NCI-H2107 (cell line): ENCODE measurements at places on chromosomes 4 and X.

- no peak for DNase-seq
Measured at GRCh38 chr4:34720571-34720970, 1523.7 kb downstream of the ARAP2 start.

DNA sequence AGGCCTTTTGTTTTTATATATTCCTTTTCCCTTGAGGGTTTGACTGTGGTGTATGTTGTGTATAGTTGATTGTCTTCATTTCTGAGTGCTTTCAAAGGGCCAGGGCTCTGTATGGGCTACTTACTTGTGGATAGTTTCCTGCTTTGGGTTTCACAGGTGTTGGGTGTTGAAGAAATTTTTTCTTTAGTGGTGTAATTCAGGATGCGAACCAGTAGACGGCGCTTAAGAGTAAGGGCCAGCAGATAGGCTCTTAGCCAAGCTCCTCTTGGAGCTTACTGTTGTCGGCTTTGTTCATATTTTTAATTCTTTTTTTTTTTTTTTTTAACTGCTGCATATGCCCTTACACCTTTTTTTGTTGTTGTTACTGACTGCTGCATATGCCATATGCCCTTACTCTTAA lies 276.3 kb upstream of the GALNT7 start:
- DNase-seq, result no peak

GRCh38 chrX:21586001-21586400 lies 72.1 kb downstream of the KLHL34 start:
- DNase-seq, result no peak

DNA sequence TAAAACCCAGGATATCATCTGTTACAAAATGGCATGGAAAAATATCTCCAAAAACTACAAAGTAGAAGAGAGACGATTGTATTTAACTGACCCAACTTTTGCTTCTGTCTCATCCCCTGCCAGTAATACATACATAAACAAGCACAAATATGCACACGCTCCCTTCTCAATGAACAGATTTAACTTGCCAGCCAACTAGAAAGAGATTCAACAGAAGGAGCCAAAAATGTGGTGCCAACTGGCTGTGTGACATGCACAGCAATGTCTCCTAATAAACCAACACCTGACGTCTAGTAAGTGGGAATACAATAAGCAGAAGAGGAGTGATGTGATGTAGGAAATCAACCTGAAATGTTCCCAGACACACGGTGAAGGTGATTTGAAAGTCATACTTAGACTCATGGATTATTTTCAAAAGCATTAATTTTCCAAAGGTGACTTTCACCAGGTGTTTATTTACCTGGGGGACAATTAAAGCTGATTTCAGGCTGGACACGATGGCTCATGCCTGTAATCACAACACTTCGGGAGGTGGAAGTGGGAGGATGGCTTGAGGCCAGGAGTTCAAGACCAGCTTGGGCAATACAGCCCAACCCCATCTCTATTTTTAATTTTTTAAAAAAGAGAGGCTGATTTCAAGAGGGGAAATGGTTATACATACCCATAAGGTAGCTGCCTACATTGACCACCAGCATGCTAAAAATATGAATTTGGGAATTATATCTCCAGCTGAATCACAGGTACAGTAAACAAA lies 33.7 kb downstream of the SH3RF1 start:
- no peak for DNase-seq

DNA sequence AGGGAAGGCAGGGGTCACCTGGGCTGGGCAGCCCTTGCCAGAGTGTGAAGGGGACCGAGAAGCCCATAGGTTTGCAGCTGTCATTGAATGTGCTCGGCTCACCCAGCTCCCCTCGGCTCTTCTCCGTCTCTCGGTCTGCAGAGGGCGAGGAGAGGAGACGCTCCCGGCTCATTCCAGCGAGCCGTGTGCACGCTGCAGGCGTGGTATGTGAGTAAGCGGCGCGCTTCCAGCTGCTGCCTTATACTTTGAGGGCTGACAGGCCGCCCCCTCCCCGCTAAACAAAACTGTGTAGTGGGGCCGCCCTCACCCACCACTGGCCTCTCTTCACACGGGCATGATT lies 23.0 kb upstream of the BCORL1 start:
- DNase-seq, result no peak

- DNase-seq, result no peak
Measured at GRCh38 chrX:110359273-110359672, 625 bp downstream of the RTL9 start.

GRCh38 chr4:185541251-185541727 lies 6.0 kb upstream of the PDLIM3 start:
- no peak for DNase-seq

DNA sequence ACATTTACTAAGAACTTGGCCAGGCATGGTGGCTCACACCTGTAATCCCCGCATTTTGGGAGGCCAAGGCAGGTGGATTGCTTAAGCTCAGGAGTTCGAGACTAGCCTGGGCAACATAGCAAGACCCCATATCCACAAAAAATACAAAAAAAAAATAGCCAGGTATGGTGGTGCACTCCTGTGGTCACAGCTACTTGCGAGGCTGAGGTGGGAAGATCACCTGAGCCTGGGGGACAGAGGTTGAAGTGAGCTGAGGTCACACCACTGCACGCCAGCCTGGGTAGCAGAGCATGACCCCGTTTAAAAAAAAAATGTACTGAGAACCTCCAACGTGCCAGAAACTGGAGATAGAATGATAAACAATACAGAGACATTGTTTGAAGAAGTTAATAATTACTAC lies 8.0 kb downstream of the OPRPN start:
- DNase-seq, result no peak

DNA sequence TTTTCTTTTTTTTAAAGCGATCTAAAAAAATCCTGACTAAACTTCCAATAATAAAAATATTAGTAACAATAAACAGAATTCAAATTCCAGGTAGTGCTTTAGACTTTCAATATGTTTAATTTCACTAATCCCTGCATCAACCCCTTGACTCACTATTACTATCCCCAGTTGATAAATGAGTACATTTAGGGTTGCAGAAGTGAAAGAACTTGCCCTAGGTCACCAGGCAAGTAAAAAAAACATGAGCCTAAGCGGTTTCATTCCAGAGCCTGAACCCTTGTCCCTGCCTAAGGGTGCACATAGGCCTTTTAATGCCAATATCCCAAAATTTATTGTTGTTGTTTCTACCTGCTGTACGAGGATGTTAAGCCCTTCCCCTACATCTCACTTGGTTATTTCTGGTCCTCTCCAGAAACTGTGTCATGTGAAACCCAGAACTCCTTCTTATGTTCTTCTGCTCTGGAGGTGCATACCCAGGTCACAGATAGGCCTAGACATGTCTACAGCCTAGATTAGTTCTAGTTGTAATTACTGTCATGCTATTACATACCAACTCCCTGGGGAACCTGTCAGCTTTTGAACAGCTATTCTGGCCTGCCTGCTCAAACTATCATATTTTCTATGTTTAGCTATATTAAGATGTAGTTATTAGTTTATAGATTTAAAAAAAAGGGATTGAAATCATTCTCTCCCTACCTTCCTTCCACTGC lies 244.5 kb upstream of the PITX2 start:
- DNase-seq, result no peak

DNA sequence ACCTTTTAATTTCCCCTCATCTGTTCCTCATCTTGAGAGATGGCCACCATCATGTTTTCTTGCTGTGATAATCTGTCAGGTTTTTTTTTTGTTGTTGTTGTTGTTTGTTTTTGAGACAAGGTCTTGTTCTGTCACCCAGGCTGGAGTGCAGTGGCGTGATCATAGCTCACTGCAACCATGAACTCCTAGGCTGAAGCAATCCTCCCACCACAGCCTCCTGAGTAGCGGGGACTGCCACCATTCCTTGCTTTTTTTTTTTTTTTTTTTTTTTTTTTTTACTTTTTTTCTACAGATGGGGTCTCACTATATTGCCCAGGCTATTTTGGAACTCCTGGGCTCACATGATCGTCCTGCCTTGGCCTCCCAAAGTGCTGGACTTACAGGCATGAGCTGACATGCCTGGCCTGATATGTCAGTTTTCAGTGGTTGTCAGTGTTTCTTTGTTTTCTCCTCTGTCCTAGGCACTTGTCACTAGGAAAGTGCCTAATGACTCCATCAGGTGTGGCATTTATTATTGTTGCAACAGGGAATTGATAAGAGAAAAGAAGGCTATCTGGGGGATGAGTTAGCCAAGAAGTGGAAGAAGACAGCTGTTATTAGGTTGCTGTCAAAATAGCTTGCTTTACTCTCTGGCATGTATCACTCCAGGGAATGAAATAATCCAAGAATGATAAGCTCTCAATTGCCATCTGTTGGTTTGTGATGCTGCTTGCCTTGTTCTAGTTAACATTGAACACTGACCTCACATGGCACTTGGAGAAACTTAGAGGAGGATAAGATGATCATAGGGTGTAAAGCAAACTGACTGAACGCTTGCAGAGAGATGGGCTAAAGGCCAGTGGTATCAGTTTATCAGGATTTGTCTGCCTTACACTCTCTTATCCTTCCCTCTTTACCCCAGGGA lies 41.7 kb downstream of the TMEM164 start:
- no peak for DNase-seq

GRCh38 chr4:31068257-31069075 lies 348.3 kb downstream of the PCDH7 start:
- no peak for DNase-seq

- DNase-seq, result no peak
Measured at GRCh38 chrX:1491851-1492349, 39.2 kb upstream of the ASMTL start.

GRCh38 chrX:65750674-65751469 lies 83.4 kb downstream of the MSN start:
- DNase-seq, result no peak

- no peak for DNase-seq
Measured at GRCh38 chr4:4506961-4507360, 34.9 kb downstream of the STX18 start.

- DNase-seq, result no peak
Measured at GRCh38 chr4:78682070-78682469, 94.1 kb upstream of the BMP2K start.

- DNase-seq, result peak; percentile 28
Measured at GRCh38 chr4:11455201-11455835, 26.6 kb upstream of the HS3ST1 start.

- no peak for DNase-seq
Measured at GRCh38 chr4:136680271-136680670, 852.0 kb downstream of the PCDH18 start.

DNA sequence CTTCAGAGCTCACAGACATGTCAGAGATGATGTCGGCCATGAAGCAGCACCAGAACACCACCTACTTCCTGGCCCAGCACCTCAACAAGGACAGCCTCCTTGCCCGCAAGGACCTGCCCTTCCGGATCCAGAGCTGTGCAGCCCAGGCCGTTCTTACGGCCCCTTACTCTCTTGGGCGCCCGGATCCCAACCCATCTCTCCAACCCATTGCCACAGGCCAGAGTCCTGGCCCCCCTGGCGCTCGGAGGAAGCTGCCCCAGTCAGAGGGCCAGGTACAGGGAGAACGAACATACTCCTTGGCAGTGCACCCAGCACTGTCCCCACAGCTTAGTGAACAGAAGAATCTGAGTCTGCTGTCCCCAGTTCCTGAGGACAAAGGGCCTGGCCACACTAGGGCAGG lies 27.9 kb upstream of the PRPS1 start:
- no peak for DNase-seq

GRCh38 chrX:107447642-107448041 lies 1.8 kb upstream of the FRMPD3 start:
- no peak for DNase-seq

DNA sequence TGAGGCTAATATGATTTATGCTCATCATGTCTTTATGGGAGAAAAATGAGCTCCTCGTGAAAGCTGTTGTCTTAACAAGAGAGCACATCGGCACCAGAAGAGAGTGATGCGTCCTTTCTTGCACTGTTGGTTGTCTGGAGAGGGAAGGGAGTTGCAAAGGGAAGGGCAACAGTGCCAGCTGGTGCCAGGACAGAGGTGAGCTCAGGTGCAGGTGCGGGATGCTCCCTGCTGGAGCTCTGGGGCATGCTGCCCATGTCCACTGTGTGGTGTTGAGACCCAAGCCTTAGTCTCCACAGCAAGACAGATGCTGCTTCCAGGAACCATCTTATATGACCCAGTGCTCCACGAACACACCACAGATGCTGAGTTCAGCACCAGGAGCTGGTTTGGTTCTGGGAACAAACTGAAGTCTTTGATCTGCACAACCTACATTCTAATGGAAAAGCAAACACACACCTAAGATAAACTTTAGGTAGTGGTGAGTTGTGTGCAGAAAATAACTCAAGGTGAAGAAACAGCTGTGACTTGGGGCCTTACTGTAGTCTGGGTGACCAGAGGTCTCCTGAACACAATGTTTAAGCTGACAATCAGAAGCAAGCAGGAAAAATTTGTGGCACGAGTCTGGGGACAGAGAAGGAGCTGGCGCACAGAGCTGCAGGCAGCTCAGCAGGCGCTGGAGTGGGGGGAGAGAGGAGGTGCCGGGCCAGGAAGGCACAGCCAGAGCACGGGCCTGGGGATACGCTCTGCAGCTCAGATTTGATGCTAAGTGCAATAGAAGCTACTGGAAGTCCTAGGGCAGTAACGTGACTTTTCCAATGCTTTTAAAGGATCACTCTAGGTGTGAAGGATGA lies 73.2 kb downstream of the HAUS3 start:
- DNase-seq, result no peak
